ENCODE measurements at places on chromosomes 5 and 9. TPM values are rescaled to one million over a fixed set of nuclear protein-coding genes. Genes with fewer than 3 reads are reported as not detected.

- DNase-seq, result no peak
These were observed 128.9 kb downstream of the ADAMTS12 start for GRCh38 chr5:33762859-33763258.

DNA sequence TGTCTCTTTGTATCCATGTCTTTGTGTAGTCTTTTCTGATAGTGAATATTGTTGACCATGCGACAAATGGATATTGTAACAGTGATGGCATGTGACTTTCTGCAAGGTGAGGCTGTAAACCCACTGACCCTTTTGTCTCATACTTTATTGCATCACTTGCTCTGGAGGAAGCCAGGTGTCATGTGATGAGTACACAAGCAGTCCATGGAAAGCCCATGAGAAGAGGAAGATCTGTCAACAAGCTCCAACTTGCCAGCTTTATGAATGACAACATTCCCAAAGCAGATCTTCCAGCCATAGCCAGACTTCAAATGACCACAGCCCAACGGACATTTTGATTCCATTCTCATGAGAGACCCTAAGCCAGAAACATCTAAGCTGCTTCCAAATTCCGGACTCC, 450.1 kb upstream of the ACTBL2 start:
- DNase-seq, result no peak

DNA sequence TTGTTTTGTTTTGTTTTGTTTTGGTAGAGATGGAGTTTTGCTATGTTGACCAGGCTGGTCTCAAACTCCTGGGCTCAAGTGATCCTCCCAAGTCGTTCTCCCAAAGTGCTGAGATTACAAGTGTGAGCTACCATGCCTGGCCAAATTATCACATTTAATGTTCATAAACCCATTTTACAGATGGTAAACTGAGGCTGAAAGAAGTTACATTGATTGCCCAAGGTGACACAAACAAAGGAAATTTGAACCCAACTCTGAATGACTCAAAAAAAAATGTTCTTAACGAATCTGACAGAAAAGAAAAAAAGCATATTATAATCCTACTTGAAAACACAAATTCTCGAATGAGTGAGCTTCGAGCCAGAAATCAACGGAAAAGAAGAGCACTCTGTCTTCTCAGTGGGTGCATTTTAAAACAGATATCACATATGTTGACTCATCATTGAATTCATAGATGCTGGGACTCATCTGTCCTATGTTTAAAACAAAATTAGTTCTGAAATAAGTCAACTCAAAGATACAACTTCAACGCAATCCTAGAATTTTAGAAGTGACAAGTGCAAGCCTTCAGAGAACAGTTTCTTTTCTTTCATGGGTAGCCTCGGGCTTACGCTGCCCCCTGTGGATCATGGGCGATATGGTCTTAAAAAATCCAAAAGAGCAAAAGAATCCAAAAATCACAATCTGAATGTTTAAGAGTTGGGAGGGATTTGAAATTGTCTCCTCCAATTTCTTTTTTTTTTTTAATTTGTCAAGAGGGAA, 28.4 kb downstream of the TIMD4 start:
- peak; percentile 16 for DNase-seq

Gene PCDHAC2
- total RNA-seq, result 5.2 TPM

Gene NUTM2G
- not detected for total RNA-seq

- no peak for DNase-seq
These were observed 24.6 kb downstream of the ALG2 start for GRCh38 chr9:99197124-99197630.

Gene DMGDH
- 1.7 TPM for total RNA-seq

Gene SVEP1
- total RNA-seq, result 38.9 TPM

GRCh38 chr9:1946526-1947283, 68.4 kb upstream of the SMARCA2 start:
- peak; percentile 72 for DNase-seq

GRCh38 chr5:57442080-57442839, 40.4 kb downstream of the ACTBL2 start:
- DNase-seq, result no peak

GRCh38 chr5:106959387-106959786, 711.4 kb downstream of the EFNA5 start:
- DNase-seq, result no peak

DNA sequence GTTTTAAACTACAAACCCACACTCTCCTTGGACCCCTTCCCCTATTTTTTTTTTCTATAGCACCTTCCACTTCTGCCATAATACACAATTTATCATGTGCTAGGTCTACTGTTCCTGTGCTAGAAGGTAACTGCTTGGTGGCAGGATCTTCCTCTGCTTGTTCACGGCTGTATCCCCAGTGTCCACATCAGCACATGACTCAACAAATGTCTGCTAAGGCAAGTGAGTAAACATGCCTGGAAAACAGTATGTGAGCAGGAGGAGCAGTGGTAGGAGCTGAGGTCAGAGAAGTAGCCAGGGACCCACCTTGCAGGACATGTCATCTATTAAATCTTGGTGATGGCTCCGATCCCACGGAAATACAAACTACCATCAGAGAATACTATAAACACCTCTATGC, 79.4 kb downstream of the AUH start:
- no peak for DNase-seq

DNA sequence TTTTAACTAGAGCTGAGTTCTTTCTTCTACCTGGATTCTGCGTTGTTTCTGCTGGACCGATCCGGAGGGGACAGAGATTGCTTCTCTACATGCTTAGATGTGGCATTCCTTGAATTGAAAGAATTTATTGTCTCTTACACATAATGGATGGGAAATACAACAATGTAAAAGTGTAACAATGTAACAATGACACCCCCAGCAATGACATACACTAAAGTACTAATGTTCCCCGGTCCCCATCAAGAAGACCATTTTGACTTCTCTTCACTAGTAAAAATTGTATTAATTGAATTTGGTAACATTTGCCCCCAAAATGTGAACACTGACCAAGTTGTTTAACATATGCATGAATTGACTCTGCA, 760.2 kb downstream of the TAF11L14 start:
- no peak for DNase-seq

Gene PCDHB15
- total RNA-seq, result 3.2 TPM

DNA sequence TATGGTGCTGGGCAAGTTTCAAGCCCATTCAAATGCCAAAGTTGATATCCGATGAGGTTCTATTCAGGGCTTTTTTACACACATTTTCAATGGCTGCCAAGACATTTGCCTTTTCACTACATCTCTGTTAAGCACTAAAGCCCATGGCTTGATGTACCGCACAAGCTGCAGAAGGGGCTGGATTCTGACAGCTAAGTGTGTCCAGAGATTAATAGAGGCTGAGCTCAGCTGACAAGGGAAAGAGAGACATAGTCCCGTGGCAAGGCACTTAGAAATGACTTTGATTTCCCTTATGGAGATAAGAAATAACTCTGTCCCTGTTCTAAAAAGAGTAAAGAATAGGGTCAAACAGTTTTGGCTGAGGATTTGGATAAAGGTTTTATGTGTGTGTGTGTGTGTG, 198.6 kb downstream of the DMRT2 start:
- no peak for DNase-seq

DNA sequence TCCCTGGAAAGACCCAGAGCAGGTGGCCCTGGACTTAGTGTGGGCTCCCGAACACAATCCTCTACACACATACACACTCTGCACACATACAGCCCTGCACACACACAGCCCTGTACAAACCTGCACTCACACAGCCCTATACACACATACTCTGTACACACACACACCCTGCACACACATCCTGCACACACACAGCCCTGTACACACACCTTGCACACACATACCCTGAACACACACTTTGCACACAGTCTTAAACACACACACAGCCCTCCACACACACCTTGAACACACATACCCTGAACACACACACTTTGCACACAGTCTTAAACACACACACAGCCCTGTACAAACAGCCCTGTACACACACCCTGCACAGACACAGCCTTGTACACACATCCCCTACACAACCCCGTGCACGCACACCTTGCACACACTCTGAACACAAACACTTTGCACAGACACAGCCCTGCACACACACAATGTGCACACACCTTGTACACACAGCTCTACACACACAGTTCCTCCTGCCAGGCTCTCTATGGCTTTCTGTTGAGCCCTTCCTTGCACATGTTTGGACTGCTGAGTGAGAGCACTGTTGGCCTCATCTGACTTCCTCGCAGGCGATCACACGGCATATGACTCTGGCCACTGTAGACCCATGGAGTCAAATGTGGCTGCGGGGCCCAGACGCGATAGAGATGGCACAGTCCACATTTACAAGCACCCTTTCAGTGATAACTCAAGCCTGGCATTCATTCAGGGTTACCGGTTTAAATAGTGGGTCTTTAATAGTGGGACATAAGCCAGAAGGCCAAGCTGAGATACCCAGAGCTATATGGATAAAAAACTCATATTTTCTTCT, 245.7 kb upstream of the IRX1 start:
- no peak for DNase-seq

Gene SLCO6A1
- not detected for total RNA-seq

- peak; percentile 16 for DNase-seq
These were observed 153.0 kb upstream of the COL5A1 start for GRCh38 chr9:134488331-134489280.

Gene ACOT12
- total RNA-seq, result not detected

Gene CMBL
- 15.9 TPM for total RNA-seq

DNA sequence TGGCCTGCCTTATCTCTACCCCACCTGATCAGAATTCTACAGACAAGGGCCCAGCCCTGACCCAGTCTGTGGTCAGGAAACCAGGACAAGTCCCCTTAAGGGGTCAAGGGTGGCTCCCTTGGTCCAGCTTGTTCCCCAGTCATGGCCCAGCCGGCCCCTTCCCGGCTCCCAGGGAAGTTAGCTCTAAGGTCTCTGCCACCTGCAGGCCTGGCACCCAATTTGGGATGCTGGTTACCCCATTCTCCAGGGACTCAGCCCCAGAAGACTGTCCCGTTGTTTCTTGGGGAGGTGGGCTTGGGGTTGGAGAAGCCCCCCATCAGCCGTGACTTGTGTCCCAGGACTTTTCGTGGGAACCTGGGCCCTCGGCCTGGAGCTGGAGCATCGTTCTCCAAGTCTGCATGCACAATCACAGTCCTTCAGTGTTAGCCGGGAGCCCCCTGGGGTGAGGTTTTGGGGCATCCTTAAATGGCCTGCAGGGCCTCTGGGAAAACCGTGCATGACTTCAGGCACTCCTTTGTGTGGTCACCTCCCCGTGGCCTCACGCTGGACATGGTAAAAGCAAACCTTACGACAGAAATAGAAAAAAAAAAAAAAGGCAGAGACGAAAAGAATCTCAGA, 150.8 kb upstream of the PHYKPL start:
- DNase-seq, result no peak

GRCh38 chr5:353612-354580, 32.4 kb downstream of the AHRR start:
- DNase-seq, result no peak

GRCh38 chr5:142438573-142438972, 113.8 kb upstream of the SPRY4 start:
- DNase-seq, result no peak

GRCh38 chr5:77101298-77101697, 14.2 kb upstream of the ZBED3 start:
- DNase-seq, result no peak

DNA sequence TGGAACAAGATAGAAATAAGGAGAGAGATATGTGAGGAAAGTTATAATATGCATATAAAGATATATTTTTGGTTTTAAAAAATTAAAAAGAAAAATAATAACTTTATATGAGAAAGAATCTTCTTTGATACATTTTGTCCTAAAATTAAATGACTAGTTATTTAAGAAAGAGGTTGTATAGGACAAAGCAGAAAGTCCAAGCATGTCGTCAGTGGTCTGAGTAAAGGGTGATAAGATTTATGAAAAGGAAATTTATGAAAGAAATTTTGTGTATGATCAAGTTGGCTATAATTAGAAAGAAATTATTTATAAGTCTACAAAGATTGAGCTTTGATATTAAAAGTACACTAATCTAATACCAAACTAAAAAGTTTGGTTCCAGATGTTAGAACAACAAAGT, 32.0 kb downstream of the GTF3C4 start:
- no peak for DNase-seq

DNA sequence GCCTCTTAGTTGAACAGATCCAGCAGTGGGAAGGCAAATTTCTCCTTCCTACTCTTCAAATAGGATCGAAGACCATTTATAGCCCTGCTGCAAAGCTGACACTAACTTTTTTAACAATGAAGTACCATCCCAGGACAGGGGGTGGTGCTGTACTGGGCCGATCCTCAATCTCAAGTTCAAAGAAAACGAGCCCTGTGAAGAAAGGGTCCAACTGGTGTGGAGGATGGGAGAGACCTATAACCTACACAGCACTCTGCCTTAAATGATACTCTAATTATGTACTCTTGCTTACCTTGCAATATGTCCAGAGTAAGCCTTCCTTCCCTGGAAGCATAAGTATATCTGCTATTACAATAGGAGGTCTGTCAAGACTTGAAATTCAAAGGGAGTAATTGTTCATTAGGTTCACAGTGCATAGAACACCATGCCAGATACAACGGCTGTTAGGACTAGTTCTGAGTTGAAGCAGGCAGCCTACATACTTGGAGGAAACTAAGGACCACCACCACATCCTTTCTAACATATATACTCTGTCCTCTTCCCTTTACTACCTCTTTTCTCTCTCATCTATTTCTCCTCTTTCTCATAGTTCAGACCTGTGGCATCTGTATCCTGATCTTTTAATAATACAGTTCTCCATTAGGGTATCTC, 6.2 kb downstream of the ETF1 start:
- no peak for DNase-seq

Gene LCN15
- not detected for total RNA-seq

Gene IL4
- not detected for total RNA-seq

Gene MLANA
- total RNA-seq, result not detected

Gene MELK
- total RNA-seq, result 3.5 TPM

GRCh38 chr5:67303356-67303755, 106.8 kb upstream of the CD180 start:
- DNase-seq, result no peak

- peak; percentile 91 for DNase-seq
These were observed 18.5 kb upstream of the GNE start for GRCh38 chr9:36276781-36277181.

GRCh38 chr9:91274949-91275492, 86.7 kb downstream of the AUH start:
- no peak for DNase-seq

GRCh38 chr9:121222524-121223171, 21.0 kb upstream of the RAB14 start:
- DNase-seq, result peak; percentile 29

DNA sequence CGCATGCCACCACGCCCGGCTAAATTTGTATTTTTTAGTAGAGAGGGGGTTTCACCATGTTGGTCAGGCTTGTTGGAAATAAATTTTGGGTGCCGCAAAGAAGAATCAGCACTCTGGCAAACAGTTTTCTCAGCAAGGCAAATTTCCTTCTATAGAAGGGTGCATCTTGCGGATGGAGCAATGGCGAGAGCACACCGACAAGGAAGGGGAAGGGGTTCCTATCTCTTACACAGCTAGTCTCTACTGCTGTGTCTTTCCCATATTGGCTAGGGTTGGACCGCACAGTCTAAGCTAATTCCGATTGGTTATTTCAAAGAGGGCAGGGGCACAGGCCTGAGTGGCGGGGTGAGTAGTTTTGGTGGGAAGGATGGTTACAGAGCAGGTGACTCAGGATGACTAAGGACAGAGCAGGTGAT, 707 bp downstream of the GTF3C5 start:
- DNase-seq, result no peak

- DNase-seq, result peak; percentile 52
These were observed 123.6 kb downstream of the ACTBL2 start for GRCh38 chr5:57358796-57359592.
